Fibroblast of the conjunctiva (primary cell): ENCODE measurements at places on chromosomes 1 and 21.

- DNase-seq: no peak
Observed at GRCh38 chr1:46133181-46133658, 791 bp upstream of the PIK3R3 start.

GRCh38 chr1:5661196-5662085 is 330.8 kb downstream of the NPHP4 start:
- no peak for DNase-seq

GRCh38 chr1:52877554-52877953 is 35.0 kb downstream of the ZYG11A start:
- DNase-seq: no peak

- no peak for DNase-seq
Observed at GRCh38 chr1:54678776-54679643, 36.7 kb upstream of the TTC4 start.

- no peak for DNase-seq
Observed at GRCh38 chr1:67978890-67979516, 71.4 kb downstream of the DIRAS3 start.

GRCh38 chr1:147851149-147851548 is 51.4 kb upstream of the GJA8 start:
- DNase-seq: no peak

DNA sequence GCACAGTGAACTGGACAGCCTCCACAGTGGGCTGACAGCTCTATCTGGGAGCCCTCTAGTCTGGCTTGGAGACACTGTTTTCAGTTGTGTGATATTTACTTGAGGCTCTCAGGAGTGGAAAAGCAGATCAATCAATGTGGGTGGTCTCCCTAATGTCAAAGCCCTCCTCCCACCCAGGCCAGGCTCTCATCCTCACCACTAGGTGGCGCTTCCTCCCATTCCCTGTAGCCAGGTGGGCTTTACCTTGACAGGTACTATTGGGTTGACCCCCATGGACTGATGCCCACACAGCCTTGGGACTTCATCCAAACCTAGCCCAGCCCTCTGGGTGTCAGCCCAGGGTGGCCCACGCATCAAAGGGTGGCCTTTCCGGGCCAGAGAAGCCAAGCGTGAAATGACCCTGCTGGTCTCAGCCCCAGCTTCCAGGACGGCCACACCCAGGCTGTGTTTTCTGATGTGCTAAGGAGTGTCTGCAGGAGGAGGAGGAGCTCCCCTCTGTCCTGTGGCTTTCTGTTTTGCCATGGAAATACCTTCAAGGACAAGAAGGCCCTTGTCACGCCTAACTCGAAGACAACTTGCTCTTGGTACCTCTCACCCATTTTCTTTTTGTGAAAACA is 54.0 kb downstream of the CLIC6 start:
- no peak for DNase-seq

DNA sequence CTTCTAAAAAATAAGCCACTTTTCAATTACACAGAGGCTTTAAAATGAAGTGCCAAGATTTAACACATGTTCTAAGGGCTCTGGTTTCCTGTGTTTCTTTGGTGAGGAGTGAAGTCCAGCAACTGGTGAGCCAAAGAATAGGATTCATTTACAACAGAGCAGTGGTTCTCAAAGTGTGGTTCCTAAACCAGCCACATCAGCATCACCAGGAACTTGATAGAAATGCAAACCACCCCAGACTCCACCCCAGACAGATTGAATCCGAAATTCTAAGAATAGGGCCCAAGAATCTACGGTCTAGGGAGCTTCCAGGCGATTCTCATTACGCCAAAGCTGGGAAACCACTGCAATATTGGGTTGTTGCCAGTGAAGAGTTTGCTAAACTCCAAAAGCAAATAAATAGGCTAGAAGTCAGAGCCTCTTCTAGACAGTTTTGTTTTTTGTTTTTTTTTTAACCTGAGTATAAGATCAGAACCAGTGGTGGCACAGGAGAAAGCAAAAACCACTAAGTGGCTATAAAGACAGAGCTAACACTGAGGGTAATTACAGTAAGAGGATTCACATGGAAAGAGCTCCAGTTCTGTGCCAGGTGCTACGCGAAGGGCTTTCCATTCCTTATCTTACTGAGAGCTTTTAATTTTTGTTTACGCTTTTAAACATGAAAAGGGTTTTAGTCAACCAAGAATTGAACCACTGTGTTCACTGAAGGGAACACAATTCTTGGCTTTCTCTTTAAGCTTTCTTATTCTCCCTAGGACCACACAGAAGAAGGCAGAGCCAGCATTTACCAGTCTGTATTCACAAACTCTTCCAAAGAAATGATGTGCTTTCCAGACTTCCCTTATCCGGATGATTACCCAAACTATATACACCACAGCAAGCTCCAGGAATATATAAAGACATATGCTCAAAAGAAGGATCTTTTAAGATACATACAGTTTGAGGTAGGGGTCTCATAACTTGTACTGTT is 42.4 kb upstream of the FMO2 start:
- DNase-seq: peak; percentile 87

- DNase-seq: no peak
Observed at GRCh38 chr1:230394134-230394533, 32.0 kb downstream of the PGBD5 start.

DNA sequence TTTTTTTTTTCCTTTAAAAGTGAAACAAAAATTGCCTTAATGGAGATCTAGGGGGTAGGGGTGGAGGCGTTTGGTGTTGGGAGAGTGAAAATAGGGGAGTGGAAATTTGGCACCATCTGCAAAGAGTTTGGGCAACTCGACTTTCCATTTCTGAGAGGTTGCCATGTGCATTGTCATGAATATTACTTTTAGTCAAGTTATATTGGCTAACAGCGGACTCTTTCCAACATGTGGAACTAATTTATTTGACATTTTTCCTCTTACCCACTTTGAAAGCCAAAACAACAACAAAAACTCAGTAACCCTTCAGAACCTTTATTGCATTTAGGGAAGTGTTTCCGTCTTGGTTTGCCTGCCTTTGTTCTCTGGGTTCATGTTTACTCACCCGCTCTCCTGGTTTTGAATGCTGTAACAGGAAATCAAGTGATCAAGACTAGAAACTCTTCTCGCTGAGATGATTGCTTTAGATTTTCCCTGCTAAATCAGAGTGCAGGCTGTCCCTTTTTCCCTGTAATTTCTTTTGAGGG is 70.4 kb downstream of the CACHD1 start:
- peak; percentile 63 for DNase-seq

DNA sequence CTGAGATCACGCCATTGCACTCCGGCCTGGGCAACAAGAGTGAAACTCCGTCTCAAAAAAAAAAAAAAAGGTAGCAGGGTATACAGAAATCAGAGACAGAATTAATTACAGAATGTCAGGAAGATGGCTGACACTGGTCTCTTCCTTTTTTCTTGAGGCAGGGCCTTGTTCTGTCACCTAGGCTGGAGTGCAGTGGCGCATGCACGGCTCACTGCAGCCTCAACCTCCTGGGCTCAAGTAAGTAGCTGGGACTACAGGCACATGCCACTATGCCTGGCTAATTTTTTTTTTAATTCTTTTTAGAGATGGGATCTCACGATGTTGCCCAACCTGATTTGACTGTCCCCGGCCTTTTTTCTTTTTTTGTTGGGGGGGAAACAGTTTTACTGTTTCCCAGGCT is 16.4 kb downstream of the RNU5D-1 start:
- DNase-seq: no peak

GRCh38 chr1:43073490-43074230 is 98.4 kb downstream of the EBNA1BP2 start:
- DNase-seq: peak; percentile 62

GRCh38 chr1:35220976-35221375 is 28.0 kb upstream of the SFPQ start:
- no peak for DNase-seq

- DNase-seq: no peak
Observed at GRCh38 chr1:6515771-6516170, 24.3 kb upstream of the PLEKHG5 start.

GRCh38 chr1:29551123-29551936 is 315.0 kb downstream of the PTPRU start:
- DNase-seq: no peak

GRCh38 chr1:63917571-63918417 is 144.0 kb downstream of the ROR1 start:
- no peak for DNase-seq
